ENCODE measurements at places on chromosomes 3 and 15.

DNA sequence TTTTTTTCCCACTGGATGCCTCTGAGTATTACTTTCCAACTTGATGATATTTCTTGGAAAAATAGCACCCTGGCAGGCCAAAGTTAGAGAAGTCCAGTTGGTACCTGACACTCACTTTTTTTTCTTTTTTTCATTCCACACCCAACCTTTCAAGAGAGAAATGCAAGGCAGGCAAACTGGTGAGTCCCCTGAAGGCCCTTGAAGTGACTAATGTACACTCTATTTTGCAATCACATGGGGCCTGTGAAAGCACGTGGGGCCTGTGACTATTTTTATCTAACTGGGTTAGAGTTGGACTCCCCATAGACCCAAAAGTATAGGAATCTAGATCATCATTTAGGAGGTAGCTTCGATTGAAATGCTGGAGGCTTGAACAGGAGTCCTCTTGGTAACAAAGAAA, 316.7 kb downstream of the CHL1 start:
- DNase-seq, result no peak

- no peak for DNase-seq
Observed at GRCh38 chr3:13214847-13215472, 141.7 kb upstream of the IQSEC1 start.

- no peak for DNase-seq
Observed at GRCh38 chr3:157086775-157087174, 73.2 kb downstream of the CCNL1 start.

DNA sequence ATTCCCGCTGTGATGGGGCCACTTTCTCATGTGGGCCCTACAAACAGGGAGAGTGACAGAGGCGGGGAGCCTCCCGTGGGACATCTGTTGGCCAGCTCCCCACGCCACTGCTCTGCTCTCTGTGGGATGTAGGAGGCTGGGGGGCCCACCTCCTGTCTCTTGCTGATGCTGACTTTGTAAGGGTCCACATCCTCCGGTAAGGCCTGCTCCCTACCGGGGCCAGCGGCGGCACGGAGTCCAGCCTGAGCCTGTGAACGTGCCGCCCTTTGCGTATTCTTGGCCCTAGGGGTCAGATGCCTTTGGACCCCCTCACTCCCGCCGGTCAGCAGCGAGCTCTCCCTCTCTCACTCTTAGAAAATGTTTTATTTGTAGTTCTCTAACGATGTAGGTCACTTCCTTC, 153.2 kb downstream of the LRRC28 start:
- no peak for DNase-seq

DNA sequence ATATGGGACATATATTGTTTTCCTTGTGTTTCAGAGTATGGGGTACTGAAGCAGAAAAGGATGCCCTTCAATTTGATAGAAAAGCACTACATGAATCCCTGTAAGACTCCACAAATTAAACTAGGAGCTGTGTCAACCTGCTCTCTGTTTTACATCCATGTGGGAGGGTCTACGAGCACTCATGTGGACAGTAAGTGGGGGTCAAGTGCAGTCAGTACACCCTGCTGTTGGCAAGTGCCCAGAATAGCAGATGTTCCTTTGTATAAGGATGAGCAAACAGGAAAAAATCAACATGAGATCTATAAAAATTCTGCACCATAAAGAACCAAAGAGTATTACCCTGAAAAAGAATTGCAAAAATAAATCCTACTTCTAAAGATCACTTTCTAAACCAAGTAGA, 659.9 kb downstream of the SI start:
- no peak for DNase-seq

DNA sequence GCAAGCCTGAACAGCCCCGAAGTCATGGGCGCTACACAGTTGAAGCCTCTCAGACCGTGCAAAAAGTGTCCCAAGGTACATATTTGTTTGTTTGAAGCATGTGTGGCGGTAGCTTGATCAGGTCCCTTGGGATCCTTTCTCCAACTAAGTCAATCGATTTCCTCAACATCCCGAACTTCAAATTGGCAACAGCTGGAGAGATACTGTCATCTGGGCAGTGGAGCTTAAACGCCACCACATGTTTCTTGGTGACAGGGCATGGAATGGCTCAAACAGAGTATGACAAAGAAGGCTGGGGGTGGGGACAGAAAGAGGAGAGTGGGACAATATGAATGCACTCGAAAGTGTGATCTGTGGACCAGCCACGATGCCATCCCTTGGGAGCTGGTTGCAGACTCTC, 84.9 kb upstream of the PSMD6 start:
- no peak for DNase-seq

- no peak for DNase-seq
Observed at GRCh38 chr3:8484409-8485140, 17.0 kb upstream of the LMCD1 start.

- no peak for DNase-seq
Observed at GRCh38 chr3:111846717-111847116, 12.3 kb upstream of the PHLDB2 start.

- DNase-seq, result no peak
Observed at GRCh38 chr3:98788651-98789050, 25.5 kb downstream of the ST3GAL6 start.

- no peak for DNase-seq
Observed at GRCh38 chr3:10869460-10869859, 53.4 kb downstream of the SLC6A11 start.

DNA sequence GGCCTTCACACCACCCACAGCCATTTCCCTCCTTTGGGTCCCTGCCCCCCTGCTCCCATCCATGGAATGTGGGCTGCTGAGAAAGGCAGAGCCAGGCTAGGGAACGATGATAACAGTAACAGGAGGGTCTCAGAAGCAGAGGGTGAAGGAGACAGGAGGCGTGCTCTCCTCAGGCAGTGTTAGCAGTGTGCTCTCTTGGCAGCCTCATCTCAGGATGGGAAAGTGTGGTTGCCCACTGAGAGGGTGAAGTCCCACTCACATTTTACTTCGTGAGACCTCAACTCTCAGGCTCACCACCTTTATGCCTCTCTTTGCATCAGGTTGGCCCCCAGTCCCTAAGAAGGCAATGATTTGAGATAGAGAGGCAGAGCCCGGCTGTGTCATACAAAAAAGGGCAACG, 24.5 kb downstream of the TIGIT start:
- DNase-seq, result no peak

DNA sequence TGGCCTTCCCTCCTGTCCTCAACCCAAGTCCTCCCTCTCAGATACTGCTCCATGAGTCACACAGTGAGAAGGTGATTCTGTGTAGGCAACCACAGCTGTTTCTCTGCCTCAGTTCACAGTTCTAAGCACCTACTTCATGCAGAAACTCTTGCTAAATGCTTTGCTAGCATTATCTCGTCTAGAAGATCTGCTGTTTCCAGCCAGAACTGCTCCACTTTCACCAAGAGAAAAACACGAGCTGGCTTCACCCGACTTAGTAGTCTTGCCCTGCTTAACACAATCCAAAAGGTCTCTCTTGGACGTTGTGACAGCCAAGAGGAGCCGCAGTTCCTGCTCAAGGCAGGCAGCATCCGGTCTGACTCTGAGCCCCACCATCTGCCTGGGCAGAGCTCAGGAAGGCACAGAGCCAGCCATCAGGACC, 272.1 kb downstream of the UACA start:
- no peak for DNase-seq

DNA sequence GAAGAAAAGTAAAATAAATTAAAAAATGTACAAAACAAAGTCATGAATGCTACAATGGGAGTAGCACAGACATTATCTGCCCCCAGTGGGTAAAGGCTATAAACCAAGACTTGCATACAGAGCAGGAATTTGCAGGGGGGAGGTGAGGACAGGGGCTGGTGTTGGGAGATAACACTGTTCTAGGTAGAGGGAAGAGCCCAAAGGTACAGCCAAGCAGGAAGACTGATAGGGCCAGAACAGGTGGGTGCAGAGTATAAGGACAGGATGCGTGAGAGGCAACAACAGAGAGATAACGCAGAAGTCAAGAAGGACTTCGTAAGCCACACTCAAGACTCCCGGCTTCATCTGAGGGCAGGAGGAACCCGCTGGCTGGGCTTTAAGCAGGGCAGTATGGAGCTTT, 146.5 kb downstream of the CTNNB1 start:
- DNase-seq, result no peak

DNA sequence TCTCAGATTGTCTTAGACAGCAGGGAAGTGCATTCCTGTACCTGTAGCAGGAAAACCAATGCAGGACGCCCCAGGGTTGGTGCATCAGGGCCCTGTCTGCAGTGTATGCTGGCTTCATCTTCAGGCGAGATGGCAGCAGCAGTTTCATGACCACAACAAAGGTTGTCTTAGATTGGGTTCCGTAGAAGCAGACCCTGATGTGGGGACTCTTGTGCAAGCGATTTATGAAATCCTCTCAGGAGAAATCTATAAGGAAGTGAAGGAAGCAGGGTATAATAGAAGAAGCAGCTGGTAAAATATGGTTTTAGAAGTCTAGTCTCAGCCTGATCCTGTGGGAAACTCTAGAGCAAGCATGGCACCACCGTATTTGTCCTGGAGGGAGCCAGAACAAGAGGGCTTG, 25.0 kb downstream of the DNAH1 start:
- DNase-seq, result no peak

DNA sequence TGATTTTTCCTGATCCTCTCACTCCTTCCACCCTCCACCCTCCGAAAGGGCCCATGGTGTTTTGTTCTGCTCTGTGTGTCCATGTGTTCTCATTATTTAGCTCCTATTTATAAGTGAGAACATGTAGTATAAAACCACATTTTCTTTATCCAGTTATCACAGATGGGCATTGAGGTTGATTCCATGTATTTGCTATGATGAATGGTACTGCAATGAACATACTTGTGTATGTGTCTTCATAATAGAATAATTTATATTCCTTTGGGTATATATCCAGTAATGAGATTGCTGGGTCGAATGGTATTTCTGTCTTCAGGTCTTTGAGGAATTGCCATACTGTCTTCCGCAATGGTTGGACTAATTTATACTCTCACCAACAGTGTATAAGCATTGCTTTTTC, 126.0 kb downstream of the IMPG2 start:
- no peak for DNase-seq

DNA sequence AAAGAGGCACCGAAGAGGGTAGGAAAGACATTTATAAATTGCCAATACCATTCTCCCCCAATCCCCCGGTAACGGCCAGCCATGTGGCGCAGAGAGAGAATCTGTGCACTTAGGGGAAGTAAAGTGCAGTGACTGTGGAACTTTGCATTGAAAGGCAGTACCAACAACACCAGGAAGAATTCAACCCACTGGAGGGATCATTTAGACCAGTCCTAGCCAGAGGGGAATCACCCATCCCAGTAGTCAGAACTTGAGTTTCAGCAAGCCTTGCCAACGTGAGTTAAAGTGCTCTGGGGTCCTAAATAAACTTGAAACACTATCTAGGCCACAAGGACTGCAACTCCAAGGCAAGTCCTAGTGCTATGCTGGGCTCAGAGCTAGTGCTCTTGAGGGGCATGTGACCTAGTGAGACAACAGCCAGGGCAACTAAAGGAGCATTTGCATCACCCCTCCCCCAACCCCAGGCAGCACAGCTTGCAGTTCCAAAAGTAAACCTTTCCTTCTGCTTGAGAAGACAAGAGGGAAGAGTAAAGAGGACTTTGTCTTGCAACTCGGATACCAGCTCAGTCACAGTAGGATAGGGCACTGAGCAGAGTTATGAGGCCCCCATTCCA, 15.0 kb downstream of the CEP70 start:
- DNase-seq, result no peak

- DNase-seq, result no peak
Observed at GRCh38 chr3:153628591-153628990, 466.6 kb downstream of the RAP2B start.

GRCh38 chr15:82871358-82871757, 61.9 kb downstream of the WHAMM start:
- no peak for DNase-seq

DNA sequence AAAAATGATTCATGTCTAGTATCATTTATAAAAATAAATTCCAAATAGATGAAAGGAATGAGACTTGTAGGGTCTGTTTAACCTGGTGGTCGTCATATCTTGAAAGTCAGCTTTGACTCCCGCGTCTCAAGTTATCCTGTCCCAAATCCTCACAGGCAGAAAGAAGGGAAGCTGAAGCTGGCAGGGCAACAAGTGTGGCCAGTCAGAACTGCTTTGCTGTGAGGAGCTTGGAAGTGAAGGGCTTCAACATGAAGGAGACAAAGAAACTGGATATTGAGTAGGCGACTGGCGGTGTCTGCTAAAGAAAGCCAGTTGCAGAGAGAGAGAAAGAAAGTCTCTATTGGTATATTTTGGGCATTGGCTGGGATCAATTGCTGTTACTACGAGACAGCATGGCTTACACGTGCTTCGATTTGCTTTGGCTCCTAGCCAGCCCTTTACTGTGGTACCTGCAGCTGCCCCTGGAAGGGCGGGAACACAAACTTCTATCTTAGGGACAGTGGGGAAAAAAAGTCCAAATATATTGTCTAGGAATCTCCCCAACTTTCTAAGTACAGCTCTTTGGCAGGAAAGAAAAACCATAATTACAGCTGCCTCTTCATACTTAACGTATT, 107.2 kb downstream of the CHST2 start:
- DNase-seq, result no peak

- DNase-seq, result no peak
Observed at GRCh38 chr3:123024056-123024455, 3.5 kb downstream of the SEMA5B start.

GRCh38 chr3:54243960-54244682, 121.8 kb downstream of the CACNA2D3 start:
- no peak for DNase-seq

GRCh38 chr3:135964160-135964955, 1.2 kb upstream of the PPP2R3A start:
- no peak for DNase-seq

DNA sequence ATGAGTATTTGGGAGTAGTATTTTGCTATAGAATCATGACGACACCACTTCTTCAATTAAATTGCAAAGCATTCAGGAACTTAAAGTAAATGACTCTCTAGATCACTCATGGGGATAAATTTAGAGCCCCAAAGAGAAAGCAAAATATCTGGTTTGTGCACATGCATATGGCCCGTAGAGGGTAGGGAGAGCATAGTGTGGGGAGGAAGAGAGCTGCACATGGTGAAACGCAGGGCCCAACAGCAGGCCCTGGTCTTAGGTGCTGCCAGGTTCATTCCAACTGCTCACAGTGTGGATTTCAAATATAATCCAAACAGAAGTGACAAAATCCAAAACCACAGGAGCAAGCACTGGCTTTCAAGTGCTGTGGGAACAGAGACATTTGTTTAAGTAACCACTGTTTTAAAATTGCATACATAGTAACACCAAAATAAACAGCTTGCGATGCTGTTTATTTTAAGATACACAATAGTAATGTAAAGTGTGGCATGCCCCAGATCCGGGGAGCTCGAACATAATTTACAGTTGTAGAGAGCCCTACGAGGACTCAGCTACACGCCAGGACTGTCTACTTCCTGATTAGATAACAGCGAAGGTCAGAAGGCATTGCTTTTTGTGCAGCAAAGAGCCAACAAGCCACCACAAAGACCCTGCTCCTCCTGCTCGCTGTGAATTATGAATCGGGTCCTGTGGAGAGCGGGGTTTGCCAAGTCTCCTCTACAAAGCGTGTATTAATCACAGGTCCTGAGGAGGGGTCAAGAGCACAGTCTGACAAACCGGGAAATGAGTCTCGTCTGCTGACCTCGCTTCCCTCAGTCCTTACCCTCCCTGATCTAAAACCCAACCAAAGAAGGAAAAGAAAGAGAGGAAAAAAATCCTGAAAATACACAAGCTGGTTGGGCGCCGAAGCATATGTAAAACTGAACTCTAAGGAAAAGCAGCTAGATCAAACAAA, 80.6 kb downstream of the MEIS2 start:
- no peak for DNase-seq

GRCh38 chr3:115562636-115563267, 60.6 kb upstream of the GAP43 start:
- no peak for DNase-seq

- no peak for DNase-seq
Observed at GRCh38 chr15:88579322-88579721, 32.8 kb upstream of the DET1 start.
